ENCODE measurements at places on chromosomes 12 and 14.

DNA sequence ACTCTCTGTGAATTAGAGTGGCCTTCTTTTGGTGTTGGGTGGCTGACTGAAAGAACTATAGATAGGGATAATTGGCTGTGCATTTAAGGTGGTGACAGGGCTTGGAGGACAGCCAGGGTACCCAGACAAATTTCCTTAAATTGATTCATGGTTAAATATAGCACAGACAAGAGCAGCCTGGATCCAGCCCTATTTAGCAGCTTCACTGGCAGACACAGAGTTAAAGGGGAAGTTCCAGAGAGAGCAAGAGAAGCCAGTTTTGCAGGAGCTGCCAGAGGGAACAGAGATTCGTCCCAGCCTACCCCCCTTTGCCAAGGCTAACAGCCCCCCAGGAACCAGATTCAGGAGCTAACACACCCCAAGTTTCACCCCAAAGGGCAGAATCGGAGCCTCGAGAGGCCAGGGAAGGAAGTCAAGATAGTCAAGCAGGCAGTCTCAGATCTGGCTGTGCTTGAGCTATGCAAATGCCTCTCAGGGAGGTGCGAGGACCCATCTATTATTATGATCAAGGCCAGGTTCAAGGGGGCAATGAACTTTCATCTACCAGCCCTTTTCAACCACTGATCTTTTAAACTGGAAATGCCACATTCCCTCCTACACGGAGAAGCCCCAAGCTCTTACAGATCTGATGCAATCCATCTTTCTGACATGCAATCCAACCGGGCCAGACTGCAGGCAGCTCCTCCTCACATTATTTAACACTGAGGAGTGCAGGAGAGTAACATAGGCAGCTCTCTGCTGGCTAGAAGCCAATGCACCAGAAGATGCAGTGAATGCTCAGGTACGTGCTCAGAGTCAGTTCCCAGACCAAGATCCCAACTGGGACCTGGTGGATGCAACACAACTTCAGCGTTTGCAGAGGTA lies 58.2 kb downstream of the DHRS2 start:
- peak; percentile 15 for DNase-seq

GRCh38 chr12:12272869-12273268 lies 6.0 kb upstream of the LRP6 start:
- DNase-seq = no peak

GRCh38 chr14:102927346-102927877 lies 4.9 kb downstream of the AMN start:
- no peak for DNase-seq

- DNase-seq = no peak
Measured at GRCh38 chr12:84789184-84789583, 123.4 kb downstream of the SLC6A15 start.

DNA sequence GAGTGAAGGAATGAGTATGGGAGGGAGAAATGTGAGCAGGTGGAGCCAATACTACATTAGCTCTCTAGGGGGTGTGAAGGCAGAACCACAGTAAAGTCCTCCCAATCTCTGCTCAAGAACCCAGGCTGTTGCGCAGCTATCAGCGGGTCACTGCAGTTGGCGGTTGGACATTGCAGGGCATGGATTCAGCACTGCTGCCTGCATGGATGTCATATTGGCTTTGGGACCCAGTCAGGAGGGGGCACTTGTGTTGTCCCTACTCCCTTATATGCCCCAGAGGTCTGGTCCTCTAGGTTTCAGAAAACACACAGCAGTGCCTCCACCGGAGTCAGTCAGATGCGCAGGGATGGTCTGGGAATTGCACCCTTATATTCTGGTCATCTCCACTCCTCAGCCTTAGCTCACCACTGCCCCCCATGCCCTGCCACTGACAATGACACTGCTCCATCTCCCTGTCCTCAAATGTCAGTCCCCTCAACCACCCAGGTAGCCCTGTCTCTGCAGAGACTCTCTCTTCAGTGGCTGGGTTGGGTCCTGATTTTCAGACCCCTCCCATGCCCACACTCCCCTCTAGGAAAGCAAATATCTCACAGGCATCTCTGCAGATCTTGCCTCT lies 9.6 kb downstream of the ZDHHC22 start:
- DNase-seq = no peak

GRCh38 chr14:53011053-53011462 lies 60.2 kb upstream of the FERMT2 start:
- DNase-seq = no peak

DNA sequence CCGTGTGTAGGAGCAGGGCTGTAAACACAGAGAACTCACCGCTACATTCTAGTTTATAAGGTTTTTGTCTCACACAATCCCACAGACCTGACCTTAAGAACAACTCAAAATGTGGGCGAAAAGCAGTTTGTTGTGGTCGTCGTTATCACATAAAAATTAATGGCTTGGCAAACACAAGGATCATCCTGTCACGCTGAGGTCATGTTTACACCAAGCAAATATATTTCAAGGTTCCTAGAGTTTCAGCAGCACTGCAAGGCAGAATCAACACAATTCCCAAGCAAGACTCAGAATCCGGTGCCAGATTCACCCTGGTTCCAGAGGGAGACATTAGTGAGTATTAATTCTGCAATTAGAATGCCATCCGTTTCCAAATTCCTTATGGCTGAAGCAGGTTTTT lies 30.1 kb upstream of the MAP1LC3B2 start:
- DNase-seq = no peak

- no peak for DNase-seq
Measured at GRCh38 chr14:96285667-96286066, 29.7 kb downstream of the BDKRB1 start.

- DNase-seq = no peak
Measured at GRCh38 chr12:12537421-12537820, 25.2 kb downstream of the DUSP16 start.

DNA sequence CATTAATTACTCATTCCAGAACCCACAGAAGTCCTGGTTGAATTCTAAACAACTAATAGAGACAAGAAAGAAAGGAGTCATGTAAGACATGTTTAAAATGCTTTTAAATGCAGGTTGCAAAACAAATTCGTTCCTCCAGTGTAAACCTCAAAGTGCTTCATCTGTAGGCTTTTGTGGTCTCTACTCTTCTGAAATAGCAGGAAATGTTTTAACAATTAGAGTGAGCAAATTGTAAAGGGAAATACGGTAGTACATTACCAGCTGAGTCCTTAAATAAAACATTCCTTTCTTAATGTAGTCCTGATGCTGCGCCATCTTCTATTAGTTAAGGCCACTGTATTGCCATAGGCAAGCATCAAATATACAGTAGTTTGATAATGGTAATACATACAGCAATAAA lies 1934.2 kb upstream of the SEL1L start:
- DNase-seq = no peak

DNA sequence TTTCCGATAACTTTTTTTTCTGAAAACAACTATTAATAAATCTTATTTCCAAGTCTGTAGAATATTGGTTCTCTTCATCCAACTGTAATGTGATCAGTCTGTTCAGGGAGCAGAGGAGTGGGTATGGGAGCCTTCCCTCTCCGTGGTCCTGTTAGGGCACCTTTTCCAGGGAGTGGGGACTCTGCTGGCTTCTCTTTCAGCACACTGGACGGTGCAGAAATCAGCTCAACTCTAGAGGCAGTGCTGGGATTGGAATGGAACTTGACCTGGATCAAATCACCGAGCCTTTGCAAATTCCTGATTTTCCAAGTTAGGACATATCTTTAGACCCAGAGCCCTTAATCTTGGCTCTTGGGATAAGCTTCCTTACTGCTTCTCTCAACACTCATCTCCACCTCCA lies 630.4 kb downstream of the DIO2 start:
- no peak for DNase-seq

- no peak for DNase-seq
Measured at GRCh38 chr12:41289501-41289900, 101.4 kb downstream of the PDZRN4 start.

DNA sequence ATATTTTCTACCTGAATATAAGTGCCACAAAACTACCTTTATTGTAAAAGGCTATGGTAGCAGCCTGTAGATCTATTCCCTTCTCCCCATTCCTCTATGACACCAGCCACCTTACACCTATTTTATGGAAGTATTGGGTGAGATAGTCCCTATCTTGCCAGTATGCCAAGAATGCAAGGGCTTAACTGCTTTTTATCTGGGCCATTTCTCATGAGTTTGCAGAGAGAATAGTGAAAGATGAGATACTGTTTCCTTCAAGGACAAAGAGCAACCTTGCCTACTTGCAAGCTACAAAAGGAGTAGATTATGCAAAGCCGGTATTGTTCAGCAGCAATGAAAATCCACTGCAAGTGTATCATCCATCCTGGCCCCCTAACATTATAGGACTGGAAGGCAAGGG lies 1775.6 kb upstream of the SEL1L start:
- DNase-seq = no peak

DNA sequence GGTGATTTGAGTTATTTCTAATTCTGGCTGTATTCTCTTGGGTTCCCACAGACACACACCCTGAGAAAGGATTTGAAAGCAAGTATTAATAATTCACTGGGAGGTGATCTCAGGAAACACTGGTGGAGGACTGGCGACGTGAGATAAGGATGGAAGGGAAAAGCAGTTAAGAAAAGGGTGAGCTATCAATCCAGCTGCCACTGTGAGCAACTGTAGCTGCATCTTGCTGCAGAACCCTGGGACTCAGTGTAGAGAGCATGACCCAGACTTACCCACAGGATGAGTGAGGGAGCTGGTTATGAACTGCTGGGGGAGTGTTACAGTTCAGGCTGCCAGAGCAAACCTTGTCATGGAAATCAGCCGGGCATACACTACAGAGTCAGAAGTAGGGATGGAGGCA lies 71.9 kb downstream of the RESF1 start:
- DNase-seq = no peak

GRCh38 chr14:72402377-72402772 lies 470.1 kb downstream of the RGS6 start:
- DNase-seq = no peak

GRCh38 chr12:51874000-51874399 lies 13.9 kb upstream of the ANKRD33 start:
- DNase-seq = no peak

DNA sequence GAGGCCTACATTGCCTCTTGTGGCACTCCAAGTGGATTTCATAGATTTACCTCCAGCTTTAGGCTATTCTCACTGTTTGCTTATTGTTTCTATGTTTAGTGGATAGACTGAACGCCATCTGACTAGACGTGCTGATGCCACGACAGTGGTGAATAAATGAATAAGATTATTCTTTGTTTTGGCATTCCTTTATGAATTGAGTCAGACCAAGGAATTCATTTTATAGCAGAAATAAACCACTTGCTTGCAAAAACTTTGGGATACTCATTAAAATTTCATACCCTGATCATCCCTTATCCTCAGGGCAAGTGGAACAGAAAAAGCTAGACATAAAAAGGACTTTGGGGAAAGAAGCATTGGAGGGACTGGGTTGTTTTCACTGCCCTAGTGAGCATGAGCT lies 71.7 kb upstream of the FERMT2 start:
- DNase-seq = no peak

- no peak for DNase-seq
Measured at GRCh38 chr14:93036652-93037345, 78.9 kb downstream of the ITPK1 start.

DNA sequence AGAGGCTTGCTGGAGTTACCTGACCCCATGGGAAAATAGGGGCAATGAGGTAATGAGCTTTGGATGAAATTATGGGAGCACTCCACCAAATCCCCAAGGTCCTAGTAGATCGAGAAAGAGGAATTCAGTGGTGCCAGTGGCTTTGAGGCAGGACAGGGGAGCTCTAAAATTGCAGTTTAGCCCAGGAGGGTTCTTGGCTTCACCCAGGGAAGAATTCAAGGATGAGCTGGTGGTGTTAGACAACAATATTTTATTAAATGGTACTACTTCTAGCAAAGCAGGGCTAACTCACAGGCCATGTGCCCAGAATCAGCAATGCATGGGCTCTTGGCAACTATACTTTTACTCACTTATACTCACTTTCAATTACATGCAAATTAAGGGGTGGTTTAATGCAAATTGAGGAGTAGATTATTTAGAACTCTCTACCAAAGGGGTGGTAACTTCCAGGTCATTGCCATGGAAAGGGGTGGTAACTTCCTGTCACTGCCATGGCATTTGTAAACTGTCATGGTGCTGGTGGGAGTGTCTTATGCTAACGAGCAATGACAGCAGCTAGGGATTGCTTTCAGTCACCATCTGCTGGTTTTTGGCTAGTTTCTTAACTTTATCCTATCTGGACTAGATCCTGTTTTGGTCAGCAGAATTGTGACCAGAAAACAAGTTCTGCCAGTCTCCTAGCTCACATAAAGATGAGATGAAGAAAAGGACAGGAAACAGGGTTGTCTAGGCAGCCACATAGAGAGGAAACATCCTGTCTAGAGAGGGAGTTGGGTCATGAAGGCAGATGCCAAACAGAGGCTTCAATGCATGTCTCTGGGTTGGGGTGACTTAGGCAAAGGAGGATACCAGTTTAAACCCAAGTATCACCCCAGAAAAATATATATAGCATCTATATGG lies 64.7 kb downstream of the ZNF641 start:
- DNase-seq = peak; percentile 17

- DNase-seq = no peak
Measured at GRCh38 chr12:46771268-46771827, 54.4 kb downstream of the SLC38A4 start.

DNA sequence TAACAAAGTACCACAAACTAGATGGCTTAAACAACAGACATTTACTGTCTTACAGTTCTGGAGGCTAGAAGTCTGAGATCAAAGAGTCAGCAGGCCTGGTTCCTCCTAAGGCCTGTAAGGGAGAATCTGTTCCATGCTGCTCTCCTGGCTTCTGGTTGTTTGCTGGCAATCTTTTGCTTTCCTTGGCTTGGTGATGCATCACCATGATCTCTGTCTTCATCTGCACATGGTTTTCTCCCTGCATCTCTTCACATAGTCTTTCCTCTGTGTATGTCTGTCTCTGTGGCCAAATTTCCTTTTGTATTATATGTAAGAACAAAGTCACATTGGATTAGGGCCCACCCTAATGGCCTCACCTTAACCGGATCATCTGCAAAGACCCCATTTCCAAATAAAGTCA lies 168.5 kb downstream of the CAPZA3 start:
- DNase-seq = no peak

DNA sequence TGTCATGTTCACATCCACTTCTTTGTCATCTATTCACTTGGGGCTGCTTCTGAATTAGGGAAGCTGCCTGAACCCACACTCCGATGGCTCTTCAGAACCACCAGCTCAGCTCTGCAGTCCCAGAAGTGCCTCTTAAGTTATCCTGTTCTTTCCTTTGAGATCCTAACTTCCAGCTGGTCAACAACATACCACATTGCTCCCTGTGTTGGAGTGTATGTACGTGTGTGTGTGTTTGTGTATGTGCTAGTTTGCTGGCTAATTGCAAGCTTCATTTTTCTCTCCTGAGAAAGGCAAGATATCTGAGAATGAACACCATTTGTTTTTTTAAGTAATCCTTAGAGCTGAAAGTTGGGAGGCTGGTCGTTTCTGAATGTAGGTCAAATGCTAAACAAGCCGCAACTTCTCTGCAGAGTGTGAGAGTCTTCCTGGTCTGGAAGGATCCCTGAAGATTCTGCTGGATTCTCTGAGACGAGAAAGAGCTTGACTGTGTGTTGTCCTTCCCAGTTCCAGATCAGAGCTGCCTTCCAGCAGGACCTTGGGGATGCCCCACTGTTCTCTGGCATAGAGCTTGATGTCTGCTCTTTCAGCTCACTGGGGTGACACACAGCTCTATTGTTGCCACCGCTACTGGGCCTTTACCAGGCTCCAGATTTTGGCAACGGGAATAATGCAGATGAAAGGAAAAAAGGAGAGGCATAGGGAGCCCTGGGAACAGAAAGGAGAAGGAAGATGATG lies 839 bp downstream of the GSG1 start:
- no peak for DNase-seq

GRCh38 chr12:1853716-1854115 lies 33.4 kb downstream of the LRTM2 start:
- DNase-seq = no peak

All from activated T-cell treated with anti-CD3 and anti-CD28 coated beads, Interleukin-2, amount 50 U/mL, for 72 hours (primary cell).